ENCODE measurements at places on chromosomes 2 and 18.
A peak's percentile ranks its signal among the peaks of the same experiment; 100 is the strongest.

GRCh38 chr2:200077838-200078237 lies 122.5 kb downstream of the MAIP1 start:
- DNase-seq, result no peak

DNA sequence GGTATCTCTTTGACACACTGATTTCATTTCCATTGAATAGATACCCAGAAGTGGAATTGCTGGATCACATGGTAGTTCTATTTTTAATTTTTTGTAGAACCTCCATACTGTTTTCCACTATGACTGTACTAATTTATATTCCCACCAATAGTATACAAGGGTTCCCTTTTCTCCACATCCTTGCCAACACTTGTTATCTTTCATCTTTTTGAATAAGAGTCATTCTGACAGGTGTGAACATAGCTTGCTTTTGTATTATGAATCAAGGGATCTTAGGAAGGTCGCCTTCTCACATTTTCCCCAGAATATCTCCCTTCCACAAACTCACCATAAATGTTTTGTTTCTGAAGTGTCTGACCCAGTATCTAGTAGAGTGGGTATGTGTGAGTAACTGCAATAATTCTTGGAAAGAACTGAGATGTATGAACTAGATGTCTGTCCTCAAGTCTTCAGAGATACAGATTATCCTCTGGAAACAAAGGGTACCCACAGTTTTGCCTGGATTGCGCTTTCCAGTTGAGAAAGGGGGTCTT lies 17.1 kb upstream of the SP3 start:
- DNase-seq, result no peak

DNA sequence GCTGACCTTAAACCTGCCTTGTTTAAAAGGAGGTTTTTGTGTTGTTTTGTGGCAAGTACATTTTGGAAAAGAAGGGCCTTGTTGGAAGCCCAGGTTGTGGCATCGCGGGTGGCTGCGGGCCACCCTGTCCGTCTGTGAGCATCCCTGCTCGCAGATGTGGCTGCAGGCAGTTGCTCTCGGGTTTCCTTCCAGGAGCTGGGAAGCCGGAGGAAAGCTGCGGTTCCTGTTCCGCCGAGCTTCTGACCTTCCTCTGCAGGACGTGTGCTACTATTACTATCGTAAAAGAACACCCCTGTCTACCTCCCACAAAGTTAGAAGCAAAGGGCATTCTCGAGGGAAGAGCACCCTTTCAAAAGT lies 766 bp downstream of the MFF start:
- no peak for DNase-seq

DNA sequence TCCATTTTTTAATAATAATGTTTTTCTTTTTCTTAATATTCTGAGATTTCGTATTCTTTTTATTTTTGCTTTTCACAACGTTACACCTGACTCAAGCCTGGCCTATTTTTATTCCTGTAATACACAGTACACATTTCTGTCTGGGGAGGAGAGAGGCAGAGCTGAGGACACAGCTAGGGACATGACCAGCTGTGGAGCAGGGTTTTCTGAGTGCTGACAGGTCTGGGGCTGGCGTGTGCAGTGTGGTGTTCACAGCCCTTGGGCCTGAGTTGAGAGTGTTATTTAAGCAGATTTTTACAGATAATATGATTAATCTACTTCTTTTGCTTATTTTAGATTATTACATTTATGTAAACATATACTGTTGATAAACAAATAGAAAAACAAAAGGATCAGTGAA lies 55.9 kb downstream of the ZAP70 start:
- no peak for DNase-seq

- no peak for DNase-seq
Observed at GRCh38 chr2:104865096-104865470, 11.2 kb downstream of the POU3F3 start.

GRCh38 chr2:100207411-100207885 lies 65.1 kb upstream of the AFF3 start:
- no peak for DNase-seq

GRCh38 chr2:165440367-165440766 lies 29.1 kb upstream of the CSRNP3 start:
- DNase-seq, result no peak

DNA sequence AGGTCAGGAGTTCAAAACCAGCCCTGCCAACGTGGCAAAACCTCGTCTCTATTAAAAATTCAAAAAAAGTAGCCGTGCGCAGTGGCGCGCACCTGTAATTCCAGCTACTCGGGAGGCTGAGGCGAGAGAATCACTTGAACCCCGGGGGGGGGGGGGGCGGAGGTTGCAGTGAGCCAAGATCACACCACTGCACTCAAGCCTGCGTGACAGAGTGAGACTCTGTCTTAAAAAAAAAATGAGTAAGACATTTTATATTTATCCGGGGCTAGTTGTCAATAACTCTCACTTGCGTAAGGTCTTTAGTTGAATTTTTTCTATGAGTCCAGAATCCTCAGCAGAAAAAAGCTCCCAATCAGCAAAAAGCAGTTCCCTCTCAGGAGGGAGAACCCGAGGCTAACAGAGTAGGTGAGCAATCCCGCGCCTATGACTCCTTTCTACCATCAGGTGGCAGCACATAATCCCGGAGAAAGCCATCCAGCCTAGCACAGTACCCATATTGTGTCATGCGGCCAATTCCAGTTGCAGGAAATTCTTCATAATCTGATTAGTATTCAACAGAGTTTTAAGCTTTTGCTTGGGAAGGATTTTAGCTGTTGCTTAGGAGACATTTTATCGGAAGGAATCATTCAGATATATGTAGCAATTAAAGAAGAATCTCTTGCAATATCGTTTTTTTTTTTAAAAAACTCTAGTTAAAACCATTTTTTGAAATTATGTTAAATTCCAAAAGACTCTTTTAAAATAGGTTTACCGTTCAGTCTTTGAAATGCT lies 11.9 kb upstream of the CRYGA start:
- peak; percentile 79 for DNase-seq

DNA sequence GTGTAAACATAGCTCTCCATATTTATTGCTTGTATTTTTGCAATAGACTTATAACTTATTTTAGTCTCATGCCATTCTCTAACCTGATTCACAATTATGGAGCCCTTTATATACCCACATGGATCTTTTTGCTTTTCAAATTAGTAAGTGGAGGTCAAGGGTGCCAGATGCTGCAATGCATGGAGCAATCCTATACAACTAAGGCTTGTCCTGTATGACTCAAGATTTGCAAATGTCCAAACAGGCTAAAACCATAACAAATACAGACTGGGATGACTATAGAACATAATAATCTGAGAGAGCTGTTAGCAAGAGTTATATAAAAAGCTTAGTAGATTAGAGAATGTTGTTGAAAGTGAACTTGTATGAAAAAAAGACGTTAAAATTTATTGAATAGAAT lies 690.4 kb upstream of the NRXN1 start:
- no peak for DNase-seq

DNA sequence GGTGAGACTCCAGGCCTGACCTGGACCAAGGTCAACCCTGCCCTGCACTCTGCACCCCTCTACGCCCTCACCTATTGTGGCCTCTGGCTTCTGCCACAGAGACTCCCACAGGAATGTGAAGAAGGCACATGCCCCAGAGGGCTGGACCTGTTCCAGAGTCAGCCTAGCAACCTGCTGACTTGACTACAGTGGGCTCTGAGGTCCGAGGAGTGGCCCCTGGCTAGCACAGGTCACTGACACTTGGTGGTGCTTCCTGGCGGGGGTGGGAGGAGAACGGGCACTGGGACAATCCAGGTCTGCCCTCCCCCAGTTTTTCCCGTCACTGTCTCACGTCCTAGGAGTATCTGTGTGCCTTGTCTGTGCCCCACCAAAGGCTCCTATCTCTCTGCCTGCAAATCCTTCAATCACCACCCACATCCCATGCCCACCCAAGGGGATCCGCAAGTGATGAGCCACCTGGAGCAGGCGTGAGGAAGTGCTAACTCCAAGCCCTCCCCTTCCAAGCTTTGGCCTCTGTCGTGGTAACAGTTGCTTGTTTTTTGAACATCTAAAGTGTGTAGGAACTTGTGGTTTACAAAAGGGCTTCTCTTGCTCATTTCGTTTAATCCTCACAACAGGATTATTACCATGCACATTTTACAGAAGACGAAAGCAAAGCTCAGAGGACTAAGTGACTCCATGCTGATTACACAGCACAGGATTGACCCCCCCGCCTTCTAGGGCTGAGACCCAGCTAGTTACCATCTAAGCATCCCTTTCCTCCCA lies 86.2 kb downstream of the MCFD2 start:
- DNase-seq, result no peak

GRCh38 chr18:24982831-24983230 lies 369.1 kb downstream of the ZNF521 start:
- DNase-seq, result no peak

DNA sequence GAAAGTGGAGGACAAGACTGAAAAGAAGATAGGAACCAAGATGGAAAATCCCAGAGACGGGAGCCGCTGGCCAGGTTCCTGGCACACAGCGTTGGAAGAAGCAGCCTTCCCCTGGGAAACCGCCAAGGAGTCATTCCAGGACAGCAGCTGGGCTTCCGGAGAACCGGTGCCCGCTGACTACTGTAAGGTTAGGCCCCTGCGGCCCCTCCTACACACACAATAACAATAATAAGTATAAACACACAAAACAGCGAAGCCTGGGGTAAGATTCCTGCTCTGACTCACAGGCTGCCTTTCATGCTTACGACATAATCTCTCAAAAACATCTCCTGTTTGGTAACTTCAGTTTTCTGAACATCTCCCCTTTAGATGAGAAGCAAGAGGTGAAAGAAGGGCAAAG lies 28.1 kb upstream of the MYCN start:
- DNase-seq, result no peak

GRCh38 chr2:229775614-229776313 lies 61.4 kb upstream of the DNER start:
- DNase-seq, result no peak

DNA sequence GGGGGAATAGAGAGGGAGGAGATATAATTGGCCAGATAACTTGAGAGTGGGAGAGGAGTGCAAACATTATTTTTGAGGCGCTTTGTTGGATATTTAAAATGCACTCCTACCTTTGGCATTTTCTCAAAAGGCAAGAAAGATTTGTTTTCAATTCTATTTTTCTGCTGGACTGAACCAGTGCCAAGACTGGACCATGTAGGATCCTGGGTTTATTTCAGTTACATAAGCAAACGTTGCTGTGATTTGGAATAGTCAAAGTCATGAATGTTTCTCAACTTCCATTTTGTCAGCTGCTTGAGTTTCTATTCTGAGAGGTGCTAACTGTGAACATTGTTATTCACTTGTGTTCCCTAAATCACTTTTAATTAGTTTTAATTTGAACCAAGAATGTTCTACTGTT lies 8.9 kb upstream of the CHRNA1 start:
- no peak for DNase-seq

- DNase-seq, result no peak
Observed at GRCh38 chr2:70959271-70959761, 19.1 kb upstream of the ANKRD53 start.

All from hematopoietic multipotent progenitor cell treated with erythropoietin and hydrocortisone succinate and interleukin-3 and kit ligand, for 8 days (in vitro differentiated cells).